ENCODE measurements at places on chromosomes 4 and X.

DNA sequence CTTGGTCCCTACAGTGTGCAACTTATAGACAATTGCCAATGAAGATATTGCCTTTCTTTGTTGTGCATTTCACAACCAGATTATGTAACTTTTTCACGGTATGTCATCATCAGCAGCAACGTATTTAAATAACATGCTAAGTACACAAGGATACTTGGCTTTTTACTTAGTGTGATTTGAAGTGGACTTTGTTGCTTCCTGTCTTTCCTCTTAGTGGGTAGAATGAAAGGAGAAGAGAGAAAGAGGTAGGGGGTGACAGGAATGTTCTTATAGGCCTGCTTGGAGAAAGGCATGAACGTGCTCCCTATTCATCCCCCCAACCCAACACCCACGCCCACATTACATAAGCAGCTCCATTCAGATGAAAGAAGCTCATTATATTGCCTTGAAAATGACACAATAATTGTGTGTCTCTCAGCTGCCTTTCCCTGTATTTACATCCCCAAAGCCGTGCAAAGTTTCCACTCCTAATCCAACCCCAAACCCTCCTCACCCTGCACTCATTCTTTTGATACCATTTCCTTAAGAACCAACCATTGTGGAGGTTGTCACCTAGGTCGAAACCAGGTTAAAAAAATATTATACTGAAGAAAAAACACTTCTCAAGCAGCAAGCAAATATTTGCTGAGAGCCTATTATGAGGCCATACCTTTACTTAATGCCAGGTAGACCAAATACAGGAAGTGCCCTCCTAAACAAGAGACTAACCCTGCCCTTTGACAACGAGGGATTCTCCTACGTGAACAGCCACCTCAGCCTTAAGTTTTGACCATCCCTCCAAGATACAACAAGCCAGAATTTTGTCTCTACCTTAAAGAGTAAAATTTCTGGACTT is 25.2 kb upstream of the GK start:
- no peak for DNase-seq

- no peak for DNase-seq
Observed at GRCh38 chrX:120614816-120615215, 10.9 kb downstream of the MCTS1 start.

DNA sequence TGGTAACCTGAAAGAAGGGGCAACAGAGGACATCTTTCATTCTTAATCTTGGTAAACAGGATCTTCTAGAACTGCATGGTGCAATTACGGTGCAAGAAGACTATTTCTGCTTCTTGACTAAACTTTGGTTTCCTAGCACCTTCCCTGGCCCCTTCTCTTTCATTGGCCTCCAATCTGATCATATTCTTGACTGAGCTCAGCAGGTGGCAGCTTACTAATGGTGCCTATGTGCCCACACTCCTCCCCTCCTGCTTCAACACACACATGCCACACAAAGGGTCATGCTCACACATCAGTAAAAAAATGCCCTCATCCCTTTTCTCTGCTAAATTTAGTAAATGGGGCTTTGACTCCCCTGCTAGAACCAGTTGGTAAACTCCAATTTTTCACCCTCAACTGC is 400.5 kb upstream of the MAOA start:
- DNase-seq: no peak

DNA sequence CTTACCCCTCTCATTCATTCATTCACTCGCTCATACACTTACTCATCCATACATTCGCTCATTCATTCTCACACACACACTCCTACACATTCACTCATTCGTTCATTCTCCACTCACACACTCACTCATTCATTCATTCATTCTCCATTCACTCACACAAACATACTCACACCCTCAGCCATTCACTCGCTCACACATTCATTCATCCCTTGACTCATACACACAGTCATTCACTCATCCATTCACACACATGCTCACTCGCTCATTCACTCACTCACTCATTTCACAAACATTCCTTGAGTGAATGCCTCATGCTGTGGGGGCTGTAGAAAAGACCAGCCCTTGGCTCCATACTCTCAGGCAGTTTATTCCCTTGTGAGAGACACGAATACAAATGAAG is 151.1 kb upstream of the MAMLD1 start:
- no peak for DNase-seq

- DNase-seq: no peak
Observed at GRCh38 chr4:111986095-111986494, 159.2 kb upstream of the FAM241A start.

- DNase-seq: no peak
Observed at GRCh38 chr4:27692158-27692557, 831.5 kb downstream of the STIM2 start.

DNA sequence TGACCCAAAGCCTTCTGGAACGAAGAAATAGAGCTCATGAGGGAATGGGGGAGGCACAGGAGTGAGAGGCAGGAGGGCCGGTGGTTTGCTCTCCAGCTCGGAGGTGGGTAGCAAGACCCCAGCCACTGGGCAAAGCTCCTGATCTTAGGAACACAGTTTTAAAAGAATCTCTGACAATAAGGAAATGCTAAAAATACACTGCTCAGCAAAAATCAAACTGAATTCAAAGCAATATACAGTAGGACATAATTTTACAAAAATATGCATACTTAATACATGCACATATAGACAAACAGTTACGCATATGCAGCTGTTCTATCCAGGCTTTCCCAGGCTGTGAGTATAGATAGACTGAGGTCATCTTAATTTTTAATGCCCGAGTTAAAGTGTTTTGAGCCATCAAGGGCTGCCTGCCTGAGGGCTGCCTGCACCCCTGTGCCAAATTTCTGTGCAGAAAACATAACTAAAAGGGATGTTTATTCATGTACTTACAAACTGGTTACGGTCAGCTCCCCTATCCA is 6.9 kb downstream of the GPR50 start:
- DNase-seq: no peak

- peak; percentile 41 for DNase-seq
Observed at GRCh38 chr4:76235915-76236314, 15.6 kb upstream of the FAM47E start.

- peak; percentile 63 for DNase-seq
Observed at GRCh38 chrX:103356130-103356798, at the start of gene TCEAL9. TSS of gene TCEAL9 (plus strand) at chrX:103356506. CDS start at chrX:103357685, 1,179 bp downstream.

GRCh38 chrX:43836435-43837184 is 45.6 kb downstream of the MAOB start:
- DNase-seq: no peak

GRCh38 chr4:679104-679481 is 4.8 kb downstream of the MYL5 start:
- no peak for DNase-seq

- DNase-seq: no peak
Observed at GRCh38 chr4:40152637-40153036, 44.2 kb upstream of the RHOH start.

- no peak for DNase-seq
Observed at GRCh38 chr4:174135530-174135929, 147.9 kb downstream of the FBXO8 start.

DNA sequence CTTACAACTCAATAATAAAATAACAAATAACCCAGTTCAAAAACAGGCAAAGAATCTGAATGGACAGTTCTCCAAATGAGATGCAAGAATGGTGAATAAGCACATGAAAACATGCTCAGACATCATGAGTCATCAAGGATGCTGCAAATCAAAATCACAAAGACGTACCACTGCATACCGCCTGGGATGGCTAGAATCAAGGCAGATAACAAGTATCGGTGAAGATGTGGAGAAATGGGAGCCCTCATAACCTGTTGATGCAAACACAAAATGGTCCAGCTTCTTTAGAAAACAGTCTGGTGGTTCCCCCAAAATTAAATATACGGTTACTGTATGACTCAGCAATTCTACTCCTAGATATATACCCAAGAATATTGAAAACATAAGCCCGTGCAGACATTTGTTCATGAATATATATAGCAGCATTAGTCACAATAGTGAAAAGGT is 32.5 kb downstream of the AKAP4 start:
- no peak for DNase-seq

- DNase-seq: no peak
Observed at GRCh38 chr4:94551643-94552564, 100.2 kb downstream of the PDLIM5 start.

GRCh38 chrX:103847174-103847870 is 15.3 kb upstream of the RAB9B start:
- no peak for DNase-seq

DNA sequence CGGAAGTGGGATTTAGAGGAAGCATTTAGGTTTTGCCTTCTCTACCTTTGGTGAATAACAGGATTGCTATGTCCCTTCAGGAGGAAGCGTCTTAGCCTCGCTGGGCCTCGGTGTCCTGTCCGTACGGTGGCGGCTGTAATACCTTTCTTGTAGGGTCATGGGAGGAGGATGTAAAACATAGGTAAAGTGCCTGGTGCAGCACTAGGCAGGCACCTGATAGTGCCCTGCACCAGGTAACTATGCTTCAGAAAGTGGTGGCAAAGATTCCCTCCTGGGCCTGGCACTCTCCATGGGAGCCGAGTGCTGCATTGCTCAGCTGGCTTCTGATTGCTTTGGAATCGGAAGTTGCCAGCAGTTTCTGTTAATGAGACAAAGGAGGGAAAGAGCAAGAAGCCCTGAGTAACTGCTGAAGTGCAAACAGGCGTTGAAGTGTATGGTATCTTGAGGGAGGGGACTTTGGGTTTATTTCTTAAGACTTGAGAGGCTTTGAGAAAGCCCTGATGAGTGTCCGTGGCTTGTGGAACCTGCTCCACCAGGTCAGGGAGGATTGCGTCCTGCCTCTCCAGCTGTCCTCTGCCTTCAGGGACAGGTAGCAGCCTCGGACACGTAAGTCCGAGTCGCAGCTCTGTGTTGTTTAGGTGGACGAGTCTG is 45.8 kb downstream of the TBC1D14 start:
- peak; percentile 17 for DNase-seq

- DNase-seq: peak; percentile 19
Observed at GRCh38 chr4:103306870-103307375, 108.8 kb upstream of the CENPE start.

Data from transverse colon (tissue), 4 donors.